Glomerular endothelial cell (primary cell): ENCODE measurements at places on chromosomes 6 and 20.

GRCh38 chr6:20058121-20058905 is 154.0 kb downstream of the MBOAT1 start:
- no peak for DNase-seq

GRCh38 chr6:170108456-170108855 is 182.4 kb downstream of the DLL1 start:
- DNase-seq = no peak

- DNase-seq = no peak
These were observed 49.3 kb downstream of the CD83 start for GRCh38 chr6:14166839-14167238.

- no peak for DNase-seq
These were observed 3.4 kb downstream of the TFAP2B start for GRCh38 chr6:50822078-50822476.

DNA sequence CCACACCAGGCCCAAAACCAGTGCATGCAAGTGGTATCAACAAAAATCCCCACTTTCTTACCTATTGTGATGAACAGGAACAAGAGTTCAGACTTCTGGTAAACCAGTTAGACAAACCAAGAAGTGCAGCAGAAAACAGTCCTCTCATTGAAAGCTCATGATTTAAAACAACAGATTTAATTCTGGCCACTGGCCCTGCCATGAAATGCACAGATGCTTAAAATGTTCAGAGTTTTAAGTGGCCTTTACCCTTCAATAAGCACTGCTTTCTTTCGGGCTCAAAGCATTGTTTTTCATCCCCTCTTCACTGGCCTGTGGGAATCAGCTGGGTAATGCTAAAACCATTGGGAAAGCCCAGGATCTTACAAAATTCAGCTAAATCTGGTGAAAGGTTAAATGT is 102.4 kb upstream of the ISM1 start:
- DNase-seq = no peak

- DNase-seq = no peak
These were observed 5.2 kb upstream of the STMND1 start for GRCh38 chr6:17096652-17097051.

DNA sequence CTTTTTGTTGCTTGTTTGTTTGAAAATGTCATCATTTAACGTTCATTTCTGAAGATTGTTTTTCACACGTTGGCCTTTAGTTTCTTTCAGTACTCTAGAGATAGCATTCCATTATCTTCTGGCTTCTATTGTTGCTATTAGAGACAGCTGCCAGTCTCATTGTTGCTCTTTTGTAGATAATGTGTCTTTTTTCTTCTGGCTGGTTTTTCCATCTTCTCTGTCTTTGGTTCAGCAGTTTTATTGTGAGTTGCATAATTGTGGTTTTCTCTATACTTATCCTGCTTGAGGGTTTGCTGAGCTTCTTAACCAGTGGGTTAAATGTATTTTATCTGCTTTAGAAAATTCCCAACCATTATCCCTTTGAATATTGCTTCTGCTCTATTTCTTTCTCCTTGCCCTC is 23.2 kb upstream of the AIG1 start:
- no peak for DNase-seq

- DNase-seq = no peak
These were observed 59.0 kb downstream of the THEMIS start for GRCh38 chr6:127841811-127842210.

GRCh38 chr6:35651244-35651643 is 37.5 kb downstream of the FKBP5 start:
- DNase-seq = no peak

- DNase-seq = no peak
These were observed 11.5 kb upstream of the FOXO3 start for GRCh38 chr6:108549241-108549640.

GRCh38 chr6:39850736-39851297 is 58.6 kb downstream of the DAAM2 start:
- no peak for DNase-seq

GRCh38 chr6:44626616-44627015 is 239.1 kb downstream of the CDC5L start:
- no peak for DNase-seq

DNA sequence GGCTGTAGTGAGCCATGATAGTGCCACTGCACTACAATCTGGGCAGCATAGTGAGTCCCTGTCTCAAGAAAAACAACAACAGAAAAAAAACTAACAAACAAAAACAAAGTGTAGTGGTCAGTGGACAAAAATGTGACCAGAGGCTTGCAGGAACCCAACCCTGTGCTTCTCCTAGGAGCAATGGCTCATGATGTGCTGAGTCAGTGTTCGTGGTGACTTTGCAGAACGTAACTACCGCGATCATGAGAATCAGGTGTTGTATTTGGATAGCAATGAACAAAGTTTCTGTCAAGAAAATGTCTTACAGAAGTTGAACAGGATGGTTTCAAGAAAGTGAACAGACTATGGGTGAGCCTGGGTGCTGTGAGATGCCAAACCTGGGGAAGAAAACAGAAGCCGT is 18.5 kb upstream of the FOXC1 start:
- DNase-seq = no peak

GRCh38 chr6:138671351-138671750 is 102.2 kb upstream of the CCDC28A start:
- no peak for DNase-seq

DNA sequence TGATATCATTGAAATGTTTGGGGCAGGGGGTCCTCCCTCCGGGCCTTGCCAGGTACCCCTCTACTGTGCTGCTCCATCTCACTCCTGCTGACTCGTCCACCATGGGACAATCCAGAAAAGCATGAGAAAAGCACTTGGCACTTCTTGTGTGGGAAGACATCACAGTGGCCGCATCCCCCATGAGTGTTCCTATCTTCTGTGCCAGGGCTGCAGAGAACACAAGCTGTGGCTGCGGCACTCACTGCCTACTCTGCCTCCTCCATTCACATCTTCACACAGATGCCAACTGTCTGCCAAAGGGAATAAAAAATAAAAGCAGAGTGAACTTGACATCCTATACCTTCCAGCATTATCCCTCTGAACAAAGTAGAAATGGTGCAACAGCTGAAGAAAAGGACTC is 117.4 kb upstream of the PROKR2 start:
- DNase-seq = no peak

DNA sequence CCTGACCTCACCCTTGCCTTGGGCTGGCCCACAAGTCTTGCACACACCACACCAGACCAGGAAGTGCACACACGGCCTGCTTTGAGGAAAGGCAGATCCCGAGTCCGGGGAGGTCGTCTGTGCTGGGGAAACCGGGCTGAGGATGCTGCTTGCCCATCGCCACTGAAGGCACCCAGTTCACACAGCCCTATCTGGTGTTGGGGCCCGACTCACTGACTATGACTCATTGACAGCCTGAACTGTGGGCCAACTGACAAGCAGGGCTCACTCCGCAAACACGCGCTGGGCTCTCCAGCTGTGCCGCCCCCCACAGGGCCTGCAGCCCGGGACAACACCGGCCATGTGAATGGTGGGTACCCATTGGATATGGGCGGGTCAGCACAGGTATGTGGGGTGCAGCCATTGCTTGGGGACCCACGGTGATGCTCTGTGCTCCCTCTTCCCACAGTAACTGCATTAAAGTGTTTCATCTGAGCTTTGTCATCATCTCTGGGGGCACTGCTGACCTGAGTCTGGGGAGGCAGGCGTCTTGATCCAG is 1.6 kb downstream of the SAMD10 start:
- DNase-seq = no peak

- no peak for DNase-seq
These were observed 188.8 kb downstream of the DLL1 start for GRCh38 chr6:170102038-170102437.

- DNase-seq = no peak
These were observed 852 bp downstream of the GMNN start for GRCh38 chr6:24775520-24776058.

- no peak for DNase-seq
These were observed 14.6 kb upstream of the ARMC12 start for GRCh38 chr6:35722121-35722761.

GRCh38 chr20:50013976-50014375 is 31.2 kb downstream of the SNAI1 start:
- DNase-seq = no peak

DNA sequence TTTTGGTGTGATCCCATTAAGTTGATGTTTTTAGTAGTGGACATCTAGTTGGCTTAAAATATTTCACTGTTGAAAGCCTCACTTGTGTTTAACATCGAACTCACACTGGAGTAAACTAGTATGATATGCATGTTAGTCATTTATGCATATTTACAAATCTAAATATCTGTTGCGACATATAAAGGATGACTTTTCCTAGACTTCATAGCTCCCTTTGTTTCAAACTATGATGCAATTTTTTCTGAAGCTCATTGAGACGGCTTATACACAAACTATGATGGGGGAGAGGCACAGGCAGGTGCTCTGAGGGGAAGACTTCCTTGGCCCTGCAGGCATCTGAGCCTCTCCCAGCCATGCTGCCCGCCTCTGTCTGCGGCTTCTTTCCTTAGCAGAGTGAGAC is 11.8 kb upstream of the FOXC1 start:
- no peak for DNase-seq

GRCh38 chr6:57222743-57223077 is 603 bp upstream of the RAB23 start:
- DNase-seq = no peak

DNA sequence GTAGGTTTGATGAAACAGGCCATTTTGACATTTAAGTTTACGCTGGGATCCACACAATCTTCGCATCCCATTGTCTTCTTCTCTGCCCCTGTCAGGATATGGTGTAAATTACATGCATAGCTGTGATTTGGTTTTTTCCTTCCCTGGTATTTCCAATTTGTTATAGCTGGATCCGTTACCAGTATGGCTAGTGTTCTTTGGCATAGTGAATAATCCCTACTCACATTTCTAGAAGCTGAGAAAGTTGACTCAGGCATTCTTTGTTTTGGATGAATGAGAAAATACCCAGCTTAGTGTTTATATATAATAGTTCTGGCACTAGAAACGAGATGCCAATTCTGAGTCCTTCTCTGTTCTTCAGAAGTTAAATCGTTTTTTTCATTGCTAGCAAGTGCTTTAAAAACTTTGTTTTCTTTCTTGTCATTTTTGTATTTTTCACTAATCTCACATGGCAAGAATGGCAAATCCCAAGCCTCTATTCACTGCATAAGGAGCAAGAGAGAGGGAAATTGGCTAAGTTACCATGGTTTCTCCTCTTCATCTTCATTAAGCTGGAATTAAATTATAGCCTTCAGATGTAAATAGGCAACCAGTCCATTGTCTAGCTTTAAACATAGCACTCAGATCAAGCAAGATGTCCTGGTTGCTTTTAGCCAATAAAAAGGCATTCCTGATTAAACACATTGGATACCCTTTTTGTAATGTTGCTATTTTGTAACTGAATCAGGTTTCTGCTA is 91.9 kb upstream of the LAMP5 start:
- no peak for DNase-seq

DNA sequence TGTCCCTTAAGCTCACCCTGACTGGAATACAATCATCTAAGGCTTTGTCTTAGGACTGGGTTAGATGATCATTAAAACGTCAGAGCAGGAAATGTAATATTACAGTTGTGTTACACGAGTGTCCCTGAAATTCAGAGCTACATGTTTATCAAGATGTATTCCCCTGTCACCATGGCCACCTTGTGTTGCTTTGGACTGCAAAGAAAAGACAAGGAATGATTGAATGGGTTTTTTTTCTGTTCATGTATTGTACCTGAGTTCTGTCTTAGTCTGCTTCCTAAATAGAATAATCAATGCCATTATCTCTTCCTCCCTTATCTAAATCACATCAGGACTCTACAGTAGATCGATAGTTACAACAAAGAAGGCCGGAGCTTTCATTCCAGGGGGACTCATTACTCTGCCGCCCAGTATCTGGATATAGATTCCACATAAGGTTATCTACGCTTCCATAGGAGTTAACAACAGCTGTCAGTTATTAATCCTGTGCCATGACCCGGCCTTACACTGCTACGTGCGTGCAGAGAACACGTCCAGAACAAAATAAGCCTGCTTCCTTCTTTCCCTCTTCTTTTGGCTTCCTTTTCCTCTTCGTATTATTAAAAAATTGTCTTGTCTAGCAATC is 274.1 kb upstream of the SASH1 start:
- no peak for DNase-seq

- DNase-seq = no peak
These were observed at the start of gene MEP1A for GRCh38 chr6:46793138-46793537. MEP1A (plus strand) TSS chr6:46793389; CDS start chr6:46793399, 10 bp downstream.

DNA sequence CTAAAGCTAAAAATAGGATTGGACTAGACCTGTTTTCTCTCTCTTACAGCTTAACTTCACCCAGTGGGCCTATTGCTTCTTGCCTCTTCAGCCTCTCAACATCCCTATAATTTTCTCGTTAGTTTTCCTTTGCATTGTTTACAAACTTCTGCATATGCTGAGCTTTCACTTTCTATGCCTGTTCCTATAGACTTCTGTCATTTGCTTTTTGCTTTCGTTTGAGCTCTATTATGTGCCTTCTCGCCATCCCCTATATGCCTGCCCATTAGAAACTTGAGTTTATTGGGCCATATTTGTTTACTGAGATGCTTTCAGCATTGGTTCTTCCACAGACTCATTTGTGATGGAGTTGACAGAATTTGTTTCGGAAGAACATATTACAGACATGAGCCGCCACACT is 40.9 kb downstream of the NCOA7 start:
- DNase-seq = no peak
